ENCODE measurements at places on chromosomes 1 and 21.
A peak's percentile ranks its signal among the peaks of the same experiment; 100 is the strongest.

DNA sequence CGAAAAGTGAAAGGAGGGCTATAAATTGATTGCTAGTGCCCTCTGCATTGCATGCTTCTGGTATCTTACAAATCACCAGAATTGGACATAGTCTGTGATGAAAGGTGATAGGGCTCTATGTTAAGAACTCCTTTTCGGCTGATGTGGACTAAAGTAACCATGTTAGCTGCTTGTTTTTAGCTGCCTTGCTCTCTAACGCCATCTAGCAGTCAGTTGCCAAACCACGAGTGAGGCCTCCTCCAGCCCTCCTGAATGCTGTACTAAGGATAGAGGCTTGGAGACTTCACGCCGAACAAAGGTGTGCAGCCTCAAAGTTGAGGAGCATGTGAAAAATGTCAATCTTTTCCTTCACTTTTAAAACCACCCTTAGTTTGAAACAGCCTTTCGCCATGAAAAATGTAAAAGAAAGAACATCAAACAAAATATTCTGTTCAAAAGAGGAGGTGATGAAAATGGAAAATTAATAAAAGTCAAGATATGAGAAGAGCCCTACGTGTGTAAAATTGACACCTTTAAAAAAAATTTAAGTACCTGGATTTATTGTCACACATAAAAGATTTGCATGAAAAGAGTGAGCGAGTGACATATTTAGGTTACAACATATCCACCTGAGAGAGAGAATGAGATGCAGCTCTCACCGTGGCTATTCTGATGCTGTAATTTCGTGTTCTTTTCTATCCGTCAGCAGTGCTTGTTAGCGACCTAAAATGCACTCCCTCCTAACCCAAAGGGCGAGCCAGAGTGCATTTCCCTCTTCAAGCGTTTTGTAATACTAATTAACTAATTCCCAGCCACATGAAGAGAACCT is 8.1 kb downstream of the LRRC53 start:
- DNase-seq, result peak; percentile 35

DNA sequence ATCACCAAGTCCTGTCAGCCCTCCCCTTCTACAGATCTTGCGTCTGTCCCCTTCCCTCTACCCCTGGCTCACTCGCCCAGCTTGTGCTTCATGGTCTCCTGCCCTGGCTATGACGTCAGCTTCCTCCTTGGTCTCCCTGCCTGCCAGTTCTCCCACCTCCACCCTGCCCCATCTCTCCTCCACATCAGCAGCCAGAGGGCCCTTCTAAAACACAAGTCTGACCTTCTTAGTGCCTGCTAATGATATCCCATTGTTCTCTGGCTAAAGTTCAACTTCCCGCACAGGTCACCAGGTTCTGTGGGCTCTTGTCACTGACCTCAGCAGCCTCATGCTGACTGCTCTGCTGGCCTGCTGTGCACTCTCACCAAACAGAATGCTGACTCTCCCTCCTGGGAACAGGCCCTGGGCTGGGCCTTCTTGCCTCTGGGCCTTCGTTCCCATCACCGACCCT is 24.7 kb upstream of the MYCL start:
- DNase-seq, result no peak

- DNase-seq, result no peak
Observed at GRCh38 chr1:186775036-186775435, 53.7 kb upstream of the PLA2G4A start.

DNA sequence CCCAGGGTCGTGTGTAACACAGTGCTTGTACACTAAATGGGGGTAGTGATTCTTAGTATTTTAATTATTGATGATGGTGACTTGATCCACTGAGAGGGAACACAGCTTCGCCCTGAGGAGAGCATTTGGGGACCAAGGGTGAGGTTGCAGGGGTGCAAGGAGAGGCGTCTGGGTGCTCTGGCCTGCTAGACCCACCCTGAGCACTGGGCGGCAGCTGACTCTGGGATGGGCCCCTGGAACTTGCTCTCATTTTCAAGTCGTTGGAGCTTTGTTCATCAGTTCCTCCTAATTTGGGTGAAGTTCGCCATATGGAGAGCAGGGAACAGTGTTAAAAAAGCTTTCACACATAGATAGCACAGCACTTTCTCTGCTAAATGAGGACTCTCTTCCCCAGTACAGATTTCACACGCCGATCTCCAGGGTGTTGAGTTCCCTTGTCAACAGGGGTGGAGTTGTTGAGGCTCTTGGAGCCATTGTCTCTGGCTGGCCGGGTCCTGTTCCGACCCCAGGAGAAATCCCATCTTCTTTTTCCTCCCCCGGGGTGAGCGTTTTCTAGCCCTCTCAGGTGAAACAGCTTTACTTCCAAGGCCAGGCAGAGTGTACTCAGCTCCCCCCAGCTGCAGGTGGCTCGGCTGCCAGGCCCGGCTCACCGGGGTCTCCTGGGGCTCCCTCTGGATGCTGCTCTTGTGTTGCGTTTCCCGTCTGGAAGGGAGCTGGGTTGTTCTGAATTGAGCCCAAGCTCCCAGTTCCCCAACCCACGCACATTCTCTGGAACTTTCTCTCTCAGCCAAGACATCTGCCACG is 367.4 kb downstream of the RPS6KC1 start:
- no peak for DNase-seq

DNA sequence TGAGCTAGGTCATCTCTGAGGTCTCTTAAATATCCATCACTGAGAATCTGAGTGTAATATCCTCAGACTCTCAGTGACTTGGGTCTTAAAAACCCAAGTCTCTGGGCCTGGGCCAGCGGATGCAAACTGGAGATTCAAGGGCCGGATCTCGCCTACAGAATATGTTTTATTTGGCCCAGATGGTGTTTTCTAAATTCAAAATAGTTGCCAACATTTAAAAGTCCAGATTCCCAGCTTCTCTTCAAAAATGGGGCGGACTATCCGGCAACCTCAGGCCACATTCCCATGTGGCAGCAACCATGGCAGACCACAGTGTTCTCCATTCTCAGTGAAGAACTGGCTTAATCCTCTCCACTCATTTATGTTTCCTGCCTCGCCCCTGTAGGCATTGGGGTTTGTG is 12.7 kb upstream of the HEYL start:
- DNase-seq, result no peak

DNA sequence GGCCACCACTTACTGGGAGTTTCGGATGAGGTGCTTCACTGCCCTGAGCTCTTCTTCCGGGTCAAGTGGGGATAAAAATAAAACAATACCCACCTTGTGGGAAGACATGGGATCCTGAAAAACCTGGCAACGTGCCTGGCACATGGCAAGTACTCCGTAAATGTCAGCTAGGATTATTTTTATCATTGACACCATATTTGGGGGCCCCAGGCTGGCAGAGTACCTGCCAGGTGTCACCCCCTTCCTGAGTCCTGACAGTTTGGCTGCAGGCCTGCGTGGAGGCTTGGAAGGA is 9.2 kb upstream of the EPHA2 start:
- DNase-seq, result no peak

DNA sequence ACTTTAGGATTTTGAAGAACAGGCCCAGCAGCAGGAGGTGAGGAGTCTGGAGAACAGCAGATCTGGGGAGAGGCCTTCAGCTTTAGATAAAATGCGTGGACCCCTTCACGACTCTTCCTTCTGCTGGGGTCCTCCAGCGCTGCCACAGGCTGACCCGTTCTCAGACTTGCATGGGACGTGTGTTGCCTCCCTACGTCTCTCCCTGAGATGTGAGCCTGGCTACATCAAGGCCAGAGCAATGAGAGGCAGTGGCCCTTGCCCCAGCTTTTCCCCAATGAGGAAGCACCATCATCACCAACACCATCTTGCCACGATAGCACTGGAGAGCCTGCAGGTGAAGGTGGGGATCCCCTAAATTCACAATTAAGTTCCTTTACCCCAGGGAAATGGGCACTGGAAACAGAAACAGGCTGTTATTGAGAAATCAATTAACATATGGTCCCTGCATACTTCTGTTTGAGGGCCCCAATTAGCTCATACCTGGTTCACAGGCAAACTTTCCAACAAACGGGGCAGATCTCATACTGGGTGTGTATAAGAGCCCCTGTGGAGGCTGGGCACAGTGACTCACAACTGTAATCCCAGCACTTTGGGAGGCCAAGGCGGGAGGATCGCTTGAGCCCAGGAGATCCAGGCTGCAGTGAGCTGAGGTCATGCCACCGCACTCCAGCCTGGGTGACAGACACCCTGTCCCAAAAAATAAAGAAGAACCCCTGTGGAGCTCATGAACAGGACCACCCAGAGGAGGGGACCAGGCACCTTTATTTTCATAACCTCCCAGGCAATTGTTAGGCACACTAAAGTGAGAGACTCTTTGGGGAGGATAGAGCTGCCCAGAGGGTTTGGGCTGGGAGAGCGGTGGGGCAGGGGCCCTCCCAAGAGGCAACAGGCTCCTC is 12.1 kb upstream of the ADAMTSL4 start:
- no peak for DNase-seq

Measured in AG08396 (cell line).